ENCODE measurements at places on chromosomes 6 and 20. TPM values are rescaled to one million over a fixed set of nuclear protein-coding genes. Genes with fewer than 3 reads are reported as not detected.
A peak's percentile ranks its signal among the peaks of the same experiment; 100 is the strongest.

GRCh38 chr6:328136-328670, 35.9 kb downstream of the DUSP22 start:
- DNase-seq, result no peak

DNA sequence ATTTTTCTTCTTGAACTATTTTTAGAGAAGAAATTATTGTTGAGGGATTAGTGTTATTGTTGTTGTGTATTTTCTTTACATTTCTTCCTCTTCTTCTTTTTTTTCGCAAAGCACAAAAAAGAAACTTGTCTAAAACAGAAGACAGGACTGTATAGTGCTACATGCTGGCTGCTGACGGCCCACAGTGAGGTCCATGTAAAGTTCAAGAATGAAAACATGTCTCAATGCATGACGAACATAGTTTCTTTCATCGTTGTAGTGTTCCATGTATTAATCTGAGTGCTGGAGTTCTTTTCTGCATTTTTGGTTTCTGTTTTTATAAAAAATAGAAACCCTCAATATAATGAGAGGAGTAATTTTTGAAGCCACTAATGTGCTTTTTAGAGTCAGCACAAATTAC, 462.9 kb upstream of the MARCKS start:
- DNase-seq, result no peak

- DNase-seq, result no peak
Observed at GRCh38 chr6:134351615-134352474, 33.9 kb upstream of the SGK1 start.

GRCh38 chr20:16709017-16709416, 20.8 kb upstream of the SNRPB2 start:
- no peak for DNase-seq

DNA sequence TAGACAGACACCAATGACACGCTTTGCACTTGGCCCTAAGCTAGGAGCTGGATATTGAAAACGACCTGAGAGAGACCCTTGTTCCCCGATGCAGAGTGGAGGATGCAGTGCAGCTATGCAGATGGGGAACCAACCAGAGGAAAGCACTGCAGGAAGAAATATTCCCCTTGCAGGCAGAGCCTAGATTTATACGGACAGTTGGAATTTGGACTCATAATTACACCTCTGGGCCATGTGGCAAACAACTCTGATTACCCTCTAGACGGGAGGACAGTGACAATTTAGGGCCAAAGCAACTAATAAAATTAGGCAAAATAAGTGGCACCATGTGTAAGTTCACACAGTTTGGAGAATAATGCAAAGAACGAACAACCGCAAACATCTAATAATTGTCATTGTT, 12.3 kb downstream of the PMEPA1 start:
- DNase-seq, result no peak

GRCh38 chr20:33273117-33273851, 9.7 kb upstream of the BPIFB1 start:
- DNase-seq, result no peak

GRCh38 chr6:150008588-150008987, 16.7 kb downstream of the RAET1L start:
- no peak for DNase-seq

DNA sequence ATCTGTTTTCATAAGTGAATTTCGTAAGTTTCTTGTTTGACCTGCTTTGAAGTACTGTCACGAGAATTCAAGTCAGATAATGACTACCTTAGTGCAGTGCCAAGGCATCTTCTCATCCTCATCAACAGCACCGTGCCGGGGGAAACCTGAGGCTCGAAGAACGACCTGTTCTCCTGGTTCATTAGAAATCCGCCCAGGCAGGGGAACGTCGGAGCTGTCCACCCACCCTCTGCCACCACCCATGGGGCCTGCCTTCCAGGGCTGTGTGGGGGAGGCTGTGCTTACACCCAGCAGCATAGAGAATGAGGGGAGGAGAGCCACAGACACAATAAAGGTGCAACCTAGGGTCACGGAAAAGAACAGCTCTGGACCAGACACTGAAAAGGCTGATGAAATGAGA, 101.6 kb downstream of the RAMACL start:
- DNase-seq, result no peak

GRCh38 chr20:64001607-64002011, 20.7 kb downstream of the PRPF6 start:
- DNase-seq, result no peak

- DNase-seq, result no peak
Observed at GRCh38 chr6:83443516-83443915, 12.7 kb upstream of the ME1 start.

DNA sequence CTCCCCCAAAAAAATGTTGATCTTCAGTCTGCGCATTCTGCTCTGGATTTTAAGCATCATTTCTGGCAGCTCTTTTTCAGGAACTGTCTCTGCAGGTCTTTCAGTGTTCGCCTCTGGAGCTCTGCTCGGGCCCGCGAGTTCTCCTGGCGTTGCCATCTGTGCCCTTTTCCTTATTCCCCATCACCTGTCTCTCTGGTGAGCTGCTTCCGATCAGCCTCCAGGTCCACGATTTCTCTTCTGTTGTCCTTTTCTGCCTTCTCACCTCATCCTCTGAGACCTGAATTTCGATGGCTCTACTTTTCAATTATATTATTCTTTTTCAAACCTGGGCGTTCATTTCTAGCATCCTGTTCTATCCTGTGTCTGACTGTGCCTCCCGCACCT, 590 bp upstream of the MAP1LC3A start:
- DNase-seq, result no peak

GRCh38 chr20:4637081-4637797, 84.5 kb upstream of the PRND start:
- no peak for DNase-seq

DNA sequence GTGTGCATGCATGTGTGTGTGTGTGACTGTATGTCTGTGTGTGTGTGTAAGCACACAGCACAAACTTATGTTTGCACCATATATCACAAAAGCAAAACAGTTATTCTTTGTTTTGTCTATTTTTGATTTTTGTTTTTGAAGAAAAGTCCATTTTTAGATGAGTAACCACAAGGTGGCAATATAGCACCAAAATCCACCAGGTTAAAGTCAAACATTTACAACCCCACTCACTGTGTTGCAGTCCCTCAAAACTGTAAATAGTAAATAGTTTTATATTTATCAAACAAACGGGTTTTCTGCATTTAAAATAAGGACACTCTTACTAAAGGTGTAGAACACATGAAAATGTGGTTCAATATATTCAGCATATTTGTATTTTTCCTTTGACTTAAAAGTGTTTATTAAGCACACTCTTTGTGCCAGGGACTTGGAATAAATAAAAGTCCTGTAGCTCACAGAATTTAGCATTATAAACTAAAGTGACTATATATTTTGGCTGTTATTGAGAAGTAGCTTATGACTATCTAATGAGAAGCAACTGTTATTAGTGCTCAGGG, 118.5 kb downstream of the GFRAL start:
- peak; percentile 1 for DNase-seq

GRCh38 chr6:113762641-113763040, 94.5 kb upstream of the MARCKS start:
- no peak for DNase-seq

GRCh38 chr20:8602389-8603116, 466.3 kb upstream of the PLCB4 start:
- DNase-seq, result peak; percentile 58

- no peak for DNase-seq
Observed at GRCh38 chr6:100457311-100457990, 7.3 kb downstream of the SIM1 start.

GRCh38 chr6:17096096-17096495, 5.8 kb upstream of the STMND1 start:
- no peak for DNase-seq

- no peak for DNase-seq
Observed at GRCh38 chr20:32193996-32194395, 13.5 kb downstream of the PLAGL2 start.

DNA sequence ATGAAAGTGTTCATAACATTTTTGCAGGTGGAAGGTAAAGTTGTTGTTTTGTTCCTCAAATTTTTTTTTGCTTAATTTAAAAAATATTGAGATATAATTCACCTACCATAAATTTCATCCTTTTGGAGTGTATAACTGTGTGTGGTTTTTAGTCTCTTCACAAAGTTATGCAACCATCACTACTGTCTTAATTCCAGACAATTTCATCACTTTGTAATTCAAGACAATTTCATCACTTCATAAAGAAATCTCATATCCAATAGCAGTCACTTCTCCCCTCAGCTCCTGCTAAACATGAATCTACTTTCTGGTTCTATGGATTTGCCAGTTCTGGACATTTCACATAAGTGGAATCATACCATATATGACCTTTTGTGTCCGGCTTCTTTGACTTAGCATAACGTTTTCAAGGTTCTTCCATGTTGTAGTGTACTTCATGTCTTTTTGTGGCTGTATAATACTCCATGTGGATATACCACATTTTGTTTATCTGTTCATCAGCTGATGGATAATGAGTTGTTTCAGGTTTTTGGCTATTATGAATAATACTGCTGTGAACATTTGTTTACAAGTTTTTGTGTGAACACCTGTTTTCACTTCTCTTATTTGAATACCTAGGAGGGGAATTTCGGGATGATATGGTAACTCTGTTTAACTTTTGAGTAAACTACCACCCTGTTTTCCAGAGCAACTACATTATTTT, 18.8 kb downstream of the ZFAND3 start:
- no peak for DNase-seq

DNA sequence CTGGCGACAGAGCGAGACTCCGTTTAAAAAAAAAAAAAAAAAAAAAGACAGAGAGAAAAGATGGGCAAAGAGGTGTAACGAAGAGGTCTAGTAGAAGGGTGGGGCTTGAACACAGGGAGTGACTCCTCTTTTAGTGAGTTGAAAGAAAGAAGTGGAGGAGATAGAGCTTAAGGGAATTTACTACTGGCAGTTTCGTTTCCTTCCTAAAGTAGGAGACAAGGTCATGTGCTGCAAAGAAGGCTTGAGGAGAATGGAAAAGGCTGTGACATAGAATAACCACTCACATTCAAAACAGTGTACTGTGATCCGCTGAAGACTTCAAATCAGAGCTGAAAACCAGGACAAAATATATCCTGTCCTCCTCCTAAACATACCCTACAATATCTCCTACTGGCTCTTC, 63.8 kb upstream of the EIF2S2 start:
- no peak for DNase-seq

- no peak for DNase-seq
Observed at GRCh38 chr6:129475477-129476247, 234.3 kb downstream of the ARHGAP18 start.

GRCh38 chr6:42367353-42368011, 84.2 kb downstream of the TRERF1 start:
- DNase-seq, result no peak

DNA sequence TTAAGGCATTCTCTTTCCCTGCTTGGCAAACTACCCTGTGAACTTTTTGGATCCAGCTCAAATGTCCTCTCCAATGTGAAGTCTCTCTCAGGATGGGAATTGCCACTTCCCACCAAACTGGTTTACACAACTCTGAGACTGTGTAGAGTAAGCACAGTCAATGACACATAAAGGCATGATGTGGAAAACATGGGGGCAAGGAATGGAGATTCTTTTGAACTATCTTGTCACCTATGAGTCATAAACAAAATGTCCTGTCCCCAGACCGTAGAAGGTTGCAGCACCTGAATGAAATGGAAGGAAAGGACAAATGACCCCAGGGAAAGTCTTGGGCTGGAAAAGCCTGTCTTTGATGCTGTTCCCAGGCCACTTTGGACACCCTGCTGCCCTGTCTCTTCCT, 11.0 kb upstream of the KIF13A start:
- no peak for DNase-seq

- peak; percentile 91 for DNase-seq
Observed at GRCh38 chr6:35259948-35260590, 534 bp downstream of the ZNF76 start.

The SOX4 gene
- 90.2 TPM for total RNA-seq

The SLC22A23 gene
- total RNA-seq, result 0.81 TPM

The EEF1A2 gene
- 0.27 TPM for total RNA-seq

The FILIP1 gene
- under 0.01 TPM for total RNA-seq

The UBE3D gene
- 4.3 TPM for total RNA-seq

The DDX43 gene
- total RNA-seq, result 0.54 TPM

The BPIFB2 gene
- total RNA-seq, result not detected

The SYTL3 gene
- 6.5 TPM for total RNA-seq

The CST4 gene
- not detected for total RNA-seq

Data from hematopoietic multipotent progenitor cell (in vitro differentiated cells).